NCI-H1105 (cell line): ENCODE measurements at places on chromosomes 5 and 9.

- no peak for DNase-seq
Measured at GRCh38 chr5:122492675-122493074, 180.6 kb downstream of the SNCAIP start.

DNA sequence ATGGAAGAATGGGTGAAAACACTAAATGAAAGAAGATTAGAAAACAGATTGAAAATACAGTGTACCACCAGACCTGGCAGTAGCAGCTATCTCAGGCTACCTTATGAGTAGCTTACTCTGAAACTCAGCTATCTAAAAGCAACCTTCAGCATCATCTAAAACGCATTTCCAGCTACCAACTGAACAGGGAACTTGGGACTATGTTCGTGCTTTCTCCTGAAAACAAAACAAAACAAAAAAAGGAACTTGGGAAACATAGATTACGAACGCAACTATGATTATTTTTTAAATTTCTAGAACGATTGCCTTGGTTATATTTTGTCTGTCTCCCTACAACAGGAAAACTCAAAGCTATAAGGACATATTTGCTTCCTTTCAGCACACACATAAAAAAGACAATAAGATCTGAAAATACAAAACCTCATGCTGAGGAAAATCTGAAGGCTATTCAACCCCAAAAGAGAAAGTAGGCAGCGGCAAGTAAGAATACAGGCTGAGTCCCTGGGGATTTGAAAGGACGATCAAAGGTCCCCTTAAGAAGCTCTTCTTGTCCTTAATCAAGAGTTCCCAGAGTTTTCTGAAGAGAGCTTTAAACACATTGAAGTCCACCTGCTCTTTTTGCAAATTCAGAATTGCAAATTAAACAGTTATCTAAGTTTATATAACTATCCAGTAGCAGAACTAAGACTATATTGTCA lies 53.4 kb downstream of the OR2K2 start:
- no peak for DNase-seq

- DNase-seq = no peak
Measured at GRCh38 chr9:882416-882924, 41.0 kb downstream of the DMRT1 start.

- DNase-seq = no peak
Measured at GRCh38 chr5:42994555-42995359, 45.4 kb downstream of the ANXA2R start.

- DNase-seq = no peak
Measured at GRCh38 chr5:122978644-122979297, 57.8 kb downstream of the PPIC start.

DNA sequence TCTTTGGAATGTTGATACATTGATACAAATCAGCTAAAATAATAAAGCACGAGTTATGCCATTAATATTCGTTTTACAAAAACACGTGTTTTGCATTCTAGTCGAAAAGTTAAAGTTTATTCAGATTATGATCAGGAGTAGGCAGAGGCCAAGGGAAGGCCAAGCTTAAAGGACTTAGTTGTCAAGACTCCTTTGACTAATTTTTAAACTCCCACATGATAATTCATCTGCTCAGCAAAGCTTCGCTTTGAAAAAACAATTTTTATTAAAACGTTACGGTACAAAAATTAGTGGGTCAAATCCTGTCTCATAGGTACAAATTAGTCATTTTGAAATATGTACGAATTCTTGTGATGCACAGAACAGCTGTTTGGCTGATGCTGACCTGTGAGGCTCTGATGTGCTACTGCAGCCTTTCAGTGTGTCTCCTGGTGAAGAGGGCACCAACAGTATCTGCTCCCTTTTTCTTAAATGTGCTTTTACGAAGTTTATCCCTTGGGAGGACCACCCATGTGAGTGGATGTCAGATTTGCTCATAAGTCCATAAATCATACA lies 23.0 kb upstream of the NR3C1 start:
- DNase-seq = no peak

DNA sequence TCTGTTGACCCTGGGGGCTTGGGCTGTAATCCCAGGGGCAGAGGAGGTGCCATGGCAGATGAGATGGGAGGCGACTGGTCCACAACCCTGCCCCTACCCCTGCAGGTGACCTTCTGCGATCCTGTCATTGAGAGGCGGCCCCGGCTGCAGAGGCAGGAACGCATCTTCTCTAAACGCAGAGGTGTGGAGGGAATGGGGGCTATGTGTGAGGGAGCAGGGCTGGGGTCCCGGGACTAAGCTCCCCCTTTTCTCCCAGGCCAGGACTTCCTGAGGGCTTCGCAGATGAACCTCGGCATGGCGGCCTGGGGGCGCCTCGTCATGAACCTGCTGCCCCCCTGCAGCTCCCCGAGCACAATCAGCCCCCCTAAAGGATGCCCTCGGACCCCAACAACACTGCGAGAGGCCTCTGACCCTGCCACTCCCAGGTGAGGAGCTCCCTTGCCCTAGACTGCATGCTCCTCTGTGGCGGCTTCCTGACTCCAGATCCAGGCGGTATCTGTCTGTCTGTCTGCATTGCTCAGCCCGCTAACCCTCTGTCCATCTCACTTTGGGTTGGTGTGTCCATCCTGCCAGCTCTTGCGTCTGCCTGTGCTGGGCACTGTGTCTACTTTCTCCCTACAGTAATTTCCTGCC lies 9.9 kb downstream of the ZDHHC12 start:
- no peak for DNase-seq

DNA sequence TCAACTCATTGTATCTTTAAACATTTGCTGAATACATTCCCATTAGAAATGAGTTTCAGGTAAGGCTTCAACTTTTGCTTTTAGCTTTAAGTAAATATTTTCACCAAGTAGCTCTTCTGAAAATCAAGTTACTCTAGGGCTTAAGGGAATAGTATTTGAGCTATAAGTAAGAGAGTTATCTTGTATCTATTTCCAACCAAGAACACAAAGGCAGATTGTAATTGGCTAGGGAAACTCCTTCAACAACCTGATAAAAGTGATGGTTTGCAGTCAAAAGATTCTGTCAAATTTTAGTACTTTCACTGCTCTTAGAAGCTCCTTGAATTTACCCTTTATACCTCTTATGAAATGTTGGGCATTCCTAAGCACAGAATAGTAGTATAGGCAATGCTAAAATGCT lies 13.0 kb downstream of the ELL2 start:
- no peak for DNase-seq

GRCh38 chr5:33198836-33199235 lies 241.9 kb upstream of the TARS1 start:
- DNase-seq = no peak

DNA sequence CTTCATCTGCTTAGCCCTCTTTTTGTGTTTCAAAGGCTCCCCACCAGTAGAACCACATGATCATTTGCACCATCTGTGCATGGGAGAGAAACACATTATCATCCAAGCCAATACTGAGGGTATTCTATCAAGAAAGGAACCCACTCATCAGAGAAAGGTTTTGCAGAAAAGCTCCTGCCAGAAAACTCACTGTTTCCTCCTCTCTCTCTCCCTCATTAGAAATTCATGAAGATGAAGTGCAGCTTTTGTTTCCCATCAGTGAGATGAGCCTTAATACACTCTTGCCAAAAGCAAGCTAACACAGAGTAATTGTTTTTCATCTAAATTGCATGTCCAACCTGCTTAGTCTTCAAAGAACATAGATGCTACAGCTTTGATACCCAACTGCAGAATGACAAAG lies 142.4 kb upstream of the GRAMD2B start:
- DNase-seq = no peak

DNA sequence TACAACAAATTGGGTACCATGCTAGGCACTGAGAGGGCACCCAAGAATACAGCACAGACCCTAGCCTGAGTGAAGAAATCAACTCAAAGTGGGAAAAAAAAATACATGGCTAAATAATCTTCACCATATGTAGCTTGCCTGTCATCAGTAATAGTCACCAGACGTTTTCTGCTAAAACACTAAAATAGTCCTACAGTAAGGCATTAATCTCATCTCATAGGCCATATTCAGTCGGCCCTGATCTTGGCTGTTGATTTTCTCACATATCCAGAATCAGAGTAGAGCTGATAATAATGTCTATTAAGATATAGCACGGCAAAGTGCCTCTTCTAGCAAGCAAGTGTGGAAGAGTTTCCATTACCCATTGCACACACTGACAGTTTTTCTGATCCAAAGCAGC lies 322.1 kb upstream of the SLC30A5 start:
- no peak for DNase-seq

DNA sequence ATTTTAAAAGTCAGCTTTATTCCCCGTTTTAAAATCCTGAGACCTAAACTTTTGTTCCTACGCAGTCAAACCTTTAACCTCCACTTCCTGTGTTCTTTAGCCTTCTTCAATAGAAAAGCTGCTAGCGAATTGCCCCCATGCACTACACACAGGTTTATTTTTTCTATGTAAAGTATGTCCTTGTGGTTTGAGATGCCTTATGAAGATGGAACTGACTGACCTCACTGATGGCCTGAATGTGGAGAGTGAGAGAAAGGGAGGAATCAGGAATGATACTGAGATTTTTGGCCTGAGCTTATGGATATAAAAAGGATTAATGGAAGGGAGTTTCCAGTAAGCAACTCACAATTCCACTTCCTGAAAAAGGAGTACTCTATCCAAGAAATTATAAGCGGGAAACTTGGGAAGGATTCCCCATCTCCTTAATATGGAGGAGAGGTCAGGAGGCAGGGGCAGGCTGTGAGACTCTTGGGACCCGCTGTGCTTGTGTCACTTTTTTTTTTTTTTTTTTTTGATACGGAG lies 89.5 kb downstream of the UGCG start:
- no peak for DNase-seq

GRCh38 chr5:171750311-171750788 lies 35.3 kb upstream of the SMIM23 start:
- no peak for DNase-seq

- DNase-seq = peak; percentile 67
Measured at GRCh38 chr9:137429974-137430722, 7.0 kb downstream of the NOXA1 start.

- DNase-seq = no peak
Measured at GRCh38 chr5:148011398-148012137, 52.2 kb upstream of the SPINK5 start.

DNA sequence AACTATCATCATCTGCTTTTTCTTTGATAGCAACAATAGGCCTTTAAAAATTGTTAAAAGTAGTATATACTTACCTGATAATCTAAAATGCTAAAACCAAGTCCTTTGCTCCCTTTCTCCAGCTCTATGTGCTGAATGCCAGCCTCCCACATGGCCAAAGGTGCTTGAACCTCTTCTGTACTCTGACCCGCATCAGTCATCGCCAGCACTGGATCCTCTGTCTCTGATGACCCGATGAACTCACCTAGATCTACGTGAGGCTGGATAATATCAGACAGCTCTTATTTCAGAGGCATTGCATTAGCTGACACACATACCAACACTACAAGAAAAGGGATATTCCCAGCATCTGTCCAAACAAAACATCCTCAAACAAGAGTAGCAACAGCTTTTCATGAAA lies 89.5 kb downstream of the MPDZ start:
- DNase-seq = no peak
